ENCODE measurements at places on chromosomes 3 and 15.

GRCh38 chr15:66670762-66671580 is 31.1 kb upstream of the SMAD6 start:
- DNase-seq = peak; percentile 79

DNA sequence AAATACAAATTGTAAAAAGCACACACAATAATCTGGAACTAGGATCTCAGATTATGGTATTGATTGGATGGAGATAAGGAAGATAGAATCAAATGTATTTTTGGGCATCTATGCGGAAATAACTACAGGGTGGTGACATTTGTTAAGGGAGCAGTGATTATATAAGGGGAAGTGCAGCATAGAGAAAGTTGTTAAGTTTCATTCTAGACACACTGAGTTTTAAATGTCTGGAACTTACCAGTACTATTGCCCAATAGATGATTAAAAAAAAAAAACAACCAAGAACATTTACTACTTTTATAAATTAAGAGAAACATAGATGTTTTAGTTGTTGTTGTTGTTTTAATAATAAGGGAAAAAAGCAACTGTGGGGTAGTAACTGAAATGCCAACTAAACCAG is 32.1 kb upstream of the C3orf38 start:
- no peak for DNase-seq

DNA sequence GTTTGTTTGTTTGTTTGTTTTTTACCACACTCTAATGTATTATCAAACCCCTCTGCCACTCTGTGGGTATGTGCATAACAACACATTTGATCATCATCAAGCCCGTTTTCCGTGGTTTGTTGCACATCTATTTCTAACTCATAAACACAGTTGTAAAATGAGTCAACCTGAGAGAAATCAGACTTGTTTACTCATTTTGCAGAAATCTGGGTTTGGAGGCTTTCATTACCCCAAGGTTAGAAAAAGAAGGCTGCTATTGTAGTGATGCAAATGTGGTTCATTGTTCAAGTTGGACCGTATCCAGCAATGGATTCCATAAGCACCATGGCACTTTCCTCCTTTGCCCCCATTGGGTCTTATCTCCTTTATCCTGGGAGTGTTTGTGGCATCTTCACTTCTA is 353.2 kb upstream of the SOX2 start:
- no peak for DNase-seq

DNA sequence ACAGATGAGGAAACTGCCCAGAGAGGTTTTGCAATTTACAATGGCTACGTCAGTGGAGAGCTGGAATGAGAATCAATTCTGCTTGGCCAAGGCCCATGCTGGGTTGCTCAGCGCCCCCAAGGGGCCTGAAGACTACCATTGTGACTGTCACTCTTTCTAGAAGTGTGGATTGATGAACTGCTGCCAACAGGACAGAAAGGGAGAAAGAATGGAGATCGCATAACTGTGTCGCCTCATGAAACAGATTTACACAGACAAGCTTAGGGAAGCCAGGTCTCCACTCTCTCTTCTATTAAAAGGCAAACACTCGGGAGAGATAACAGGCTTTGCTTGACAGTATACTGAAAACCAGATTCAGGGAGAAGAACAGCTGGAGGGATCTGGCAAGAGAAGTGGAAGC is 160.0 kb downstream of the STT3B start:
- no peak for DNase-seq

DNA sequence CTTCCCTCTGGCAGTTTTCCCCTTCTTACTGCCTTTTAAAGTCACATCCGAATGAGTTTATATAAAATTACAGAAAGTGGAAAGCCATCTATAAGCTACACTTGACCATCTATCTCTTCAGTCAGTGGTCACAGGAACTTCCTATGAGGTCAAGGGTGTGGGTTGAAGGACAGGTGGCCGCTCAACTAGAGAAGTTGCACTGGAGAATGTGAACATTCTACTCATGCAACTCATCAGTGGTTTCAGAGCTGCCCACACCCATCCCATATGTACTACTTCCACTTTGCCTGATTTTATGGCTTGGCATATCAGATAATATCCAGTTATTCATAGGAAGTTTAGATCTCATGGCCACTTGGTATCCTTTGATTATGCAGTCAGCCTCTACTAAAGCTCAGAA is 57.4 kb upstream of the TMEM158 start:
- DNase-seq = no peak

- DNase-seq = no peak
These were observed 20.1 kb upstream of the UBE2E2 start for GRCh38 chr3:23182996-23183513.

- peak; percentile 60 for DNase-seq
These were observed 62.6 kb downstream of the PLXNA1 start for GRCh38 chr3:127045435-127046045.

DNA sequence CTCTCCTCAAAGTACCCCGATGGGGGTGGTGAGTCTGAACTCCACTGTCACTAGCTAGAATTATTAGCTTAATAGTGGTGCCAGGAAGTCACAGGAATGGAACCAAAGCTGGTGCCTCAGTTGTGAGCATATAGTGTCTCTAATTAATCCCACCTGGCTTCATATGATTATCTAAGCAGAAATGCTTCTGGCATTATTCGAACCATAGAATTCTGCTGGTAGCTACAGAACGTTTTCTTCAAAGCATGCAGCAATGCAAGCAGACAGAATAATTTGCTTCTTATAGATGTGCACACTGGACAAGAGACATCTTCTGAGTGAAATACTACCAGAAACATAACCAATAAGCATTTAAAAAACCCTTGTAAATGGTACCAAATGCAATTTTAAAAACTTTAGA is 160.9 kb downstream of the IMPG2 start:
- DNase-seq = no peak

DNA sequence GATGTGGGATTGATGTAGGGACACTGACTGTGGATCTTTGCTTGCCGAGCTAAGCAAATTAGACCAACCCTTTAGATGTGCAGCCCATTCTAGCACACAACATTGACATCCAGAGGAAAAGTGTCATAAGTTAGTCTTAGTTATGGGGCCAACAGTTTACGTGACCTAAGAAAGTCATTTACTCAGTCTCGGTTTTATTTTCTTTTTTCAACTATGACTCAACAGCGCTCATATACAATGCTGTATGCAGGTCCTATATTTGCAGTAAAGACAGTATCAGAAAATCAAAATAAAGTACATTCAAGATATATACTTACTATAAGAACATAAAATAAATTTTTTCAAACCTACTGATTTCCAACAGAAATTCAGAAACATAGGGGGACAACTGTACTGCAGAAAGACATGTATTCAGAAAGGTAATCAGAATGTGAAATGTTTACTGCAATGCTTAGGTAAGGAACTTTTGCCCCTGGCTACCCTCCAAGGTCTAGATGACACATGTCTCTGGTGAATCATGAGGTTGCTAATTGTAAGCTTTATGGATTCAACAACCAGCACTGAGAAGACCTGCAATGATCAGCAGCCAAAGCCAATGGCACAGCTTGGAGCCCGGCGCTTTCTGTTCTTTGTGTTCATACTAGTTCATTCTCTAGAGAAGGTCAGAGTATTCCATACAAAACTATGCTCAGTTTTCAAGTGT is 317.5 kb upstream of the CNTN6 start:
- DNase-seq = peak; percentile 5

GRCh38 chr3:145942052-145942451 is 218.9 kb downstream of the PLOD2 start:
- DNase-seq = no peak

- no peak for DNase-seq
These were observed 54.5 kb downstream of the GABRG3 start for GRCh38 chr15:27025481-27025966.

- no peak for DNase-seq
These were observed 111.3 kb downstream of the GBE1 start for GRCh38 chr3:81650187-81650586.

GRCh38 chr3:111712294-111713167 is 117.4 kb upstream of the ZBED2 start:
- DNase-seq = peak; percentile 99

GRCh38 chr3:87461036-87461435 is 184.7 kb upstream of the POU1F1 start:
- no peak for DNase-seq

GRCh38 chr3:59809016-59809415 is 759.2 kb upstream of the CFAP20DC start:
- peak; percentile 41 for DNase-seq

GRCh38 chr3:57559526-57559925 is 3.5 kb downstream of the PDE12 start:
- DNase-seq = no peak

GRCh38 chr15:69305204-69305931 is 6.7 kb downstream of the PAQR5 start:
- DNase-seq = no peak

DNA sequence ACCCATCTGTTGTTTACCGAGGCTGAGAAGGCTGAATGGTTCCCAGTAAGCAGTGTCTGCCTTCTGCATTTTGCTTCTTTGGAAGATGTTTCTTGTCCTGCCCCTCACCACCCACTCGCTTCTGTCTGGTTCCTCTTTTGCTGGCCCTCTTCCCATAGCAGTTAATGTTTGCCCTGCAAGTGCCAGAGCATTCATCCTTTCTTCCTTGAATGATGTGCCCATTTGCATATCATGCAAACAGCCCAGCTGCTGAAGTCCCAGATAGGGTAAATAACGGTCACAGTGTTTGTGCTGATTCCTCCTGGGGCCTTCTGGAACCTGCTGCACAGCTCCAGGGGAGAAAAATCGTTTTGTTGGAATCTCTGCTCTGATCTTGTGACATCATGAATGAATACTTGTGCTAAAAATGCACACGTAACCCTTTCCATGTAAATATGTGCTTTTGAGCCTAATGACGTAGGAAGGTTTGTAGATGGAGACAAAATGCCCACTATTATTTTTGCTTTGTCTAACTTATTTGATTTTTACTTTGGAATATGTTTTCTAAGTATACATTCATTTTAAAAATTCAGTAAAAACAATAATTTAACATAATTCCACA is 381.0 kb downstream of the SOX2 start:
- no peak for DNase-seq

- DNase-seq = no peak
These were observed 8.4 kb upstream of the RPS17 start for GRCh38 chr15:82548700-82549099.

GRCh38 chr3:24769918-24770317 is 275.3 kb upstream of the THRB start:
- no peak for DNase-seq

- peak; percentile 83 for DNase-seq
These were observed 111.4 kb downstream of the ZMAT3 start for GRCh38 chr3:178960181-178960580.

- peak; percentile 15 for DNase-seq
These were observed 335.2 kb downstream of the GAP43 start for GRCh38 chr3:115958526-115958925.

DNA sequence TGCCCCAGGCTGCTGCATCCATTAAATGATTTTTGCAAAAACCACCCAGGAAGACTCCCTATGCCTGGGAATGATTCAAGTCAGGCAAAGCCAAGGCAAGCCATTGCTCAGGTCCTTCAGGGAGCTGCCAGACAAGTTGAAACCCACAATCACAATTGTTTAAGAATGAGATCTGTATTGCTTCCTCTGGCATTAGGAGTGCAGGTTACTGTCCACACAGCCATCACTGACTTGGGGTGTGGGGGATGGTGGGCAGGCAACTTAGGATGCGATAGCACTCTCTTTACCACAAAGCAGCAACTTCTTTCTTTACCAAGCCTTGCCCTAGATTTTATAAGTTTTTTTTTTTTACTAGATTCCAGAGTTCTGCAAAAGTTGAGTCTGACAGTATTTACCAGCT is 15.0 kb upstream of the IL20RB start:
- DNase-seq = no peak

- no peak for DNase-seq
These were observed 48.6 kb upstream of the ADAMTSL3 start for GRCh38 chr15:83605111-83605945.

GRCh38 chr15:78992416-78993256 is 47.8 kb upstream of the CTSH start:
- peak; percentile 19 for DNase-seq

GRCh38 chr3:138775254-138775595 is 59.5 kb downstream of the PIK3CB start:
- DNase-seq = no peak

DNA sequence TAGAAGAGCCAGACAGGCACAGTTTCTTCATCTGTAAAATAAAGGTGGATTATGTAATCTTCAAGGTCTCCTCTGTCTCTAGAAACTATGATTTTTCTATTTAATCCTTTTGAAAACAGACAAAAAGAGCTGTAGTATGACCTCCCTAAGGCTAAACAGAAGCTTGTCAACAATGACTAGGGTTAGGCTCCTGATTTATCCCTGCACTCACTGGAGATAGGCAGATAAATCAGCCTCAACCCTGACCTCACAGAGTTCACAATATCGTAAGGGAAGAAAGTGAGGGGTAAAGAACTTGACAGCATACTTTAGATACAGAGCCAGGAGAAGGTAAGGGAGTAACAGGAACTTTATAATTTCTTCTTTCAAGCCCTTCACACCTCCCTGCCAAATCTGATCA is 124.8 kb downstream of the TMCC1 start:
- DNase-seq = no peak

- DNase-seq = no peak
These were observed 38.3 kb upstream of the BOC start for GRCh38 chr3:113173102-113173501.

DNA sequence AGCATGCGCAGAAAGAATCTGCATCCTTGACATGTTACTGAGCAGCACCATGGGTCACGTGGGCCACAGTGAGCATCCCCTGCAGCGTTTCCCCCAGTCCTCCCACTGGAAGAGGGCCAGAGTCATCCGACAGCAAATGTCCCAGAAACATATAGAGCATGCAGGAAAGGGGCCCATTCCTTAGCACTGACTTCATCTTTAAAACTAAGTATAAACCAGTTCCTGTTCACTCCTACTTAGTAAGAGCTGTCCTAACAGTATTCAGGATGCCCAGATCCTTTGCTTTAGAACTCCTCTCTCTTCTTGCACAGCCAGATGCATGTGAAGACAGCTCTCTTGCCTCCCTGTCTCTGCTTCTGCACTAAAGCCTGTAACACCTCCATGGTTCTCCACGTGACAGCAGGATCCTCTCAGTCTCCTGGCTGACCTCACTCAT is 79.3 kb upstream of the OXTR start:
- no peak for DNase-seq

DNA sequence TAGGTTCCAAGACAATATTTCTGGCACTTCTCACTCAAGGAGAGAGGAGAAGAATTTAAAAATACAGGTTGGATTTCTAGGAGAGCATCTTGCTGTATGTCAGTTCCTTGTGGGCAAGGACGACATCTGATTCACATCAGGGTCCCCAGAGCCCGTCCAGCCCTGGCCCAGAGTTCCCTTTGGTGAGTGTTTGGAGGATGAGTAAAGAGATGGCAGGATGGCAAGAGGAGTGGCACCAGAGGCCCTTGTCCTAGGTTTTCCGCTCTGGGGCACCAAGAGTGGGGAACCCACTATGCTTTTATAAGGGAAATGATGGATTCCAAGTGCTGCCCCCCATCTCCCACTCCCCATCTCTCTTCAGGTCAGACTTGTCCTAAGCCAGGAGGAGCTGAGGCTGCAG is 181.8 kb downstream of the TBC1D2B start:
- no peak for DNase-seq

- DNase-seq = no peak
These were observed 7.0 kb downstream of the NR2E3 start for GRCh38 chr15:71817351-71817750.
